ENCODE measurements at places on chromosomes 11 and 22.

DNA sequence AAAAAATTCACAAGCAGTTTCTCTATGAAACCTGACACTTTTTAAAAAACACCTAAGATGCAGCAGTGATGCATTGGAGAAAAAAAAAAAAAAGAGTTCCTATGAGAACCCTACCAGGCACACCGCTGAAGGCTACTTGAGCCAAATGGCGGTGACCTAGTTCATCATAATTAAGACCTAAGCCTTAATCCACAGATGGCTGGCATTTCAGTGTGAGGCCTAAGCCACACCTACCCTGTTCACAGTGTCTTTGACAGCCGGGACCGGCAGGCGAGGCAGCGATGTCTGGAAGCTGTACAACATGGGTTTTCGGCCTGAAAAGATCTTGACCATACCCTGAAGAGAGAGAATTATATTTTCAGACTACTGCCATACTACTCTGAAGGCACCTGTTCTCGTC, 38.0 kb downstream of the CPT1A start:
- no peak for DNase-seq

- DNase-seq: peak; percentile 87
Observed at GRCh38 chr11:77047007-77047927, 13.1 kb downstream of the B3GNT6 start.

GRCh38 chr22:35315141-35315854, 15.6 kb downstream of the TOM1 start:
- DNase-seq: no peak

- DNase-seq: no peak
Observed at GRCh38 chr11:118245936-118246562, 6.1 kb downstream of the MPZL3 start.

GRCh38 chr11:44813401-44813800, 86.6 kb downstream of the TSPAN18 start:
- DNase-seq: no peak

GRCh38 chr11:125935618-125936199, 10.1 kb upstream of the VSIG10L2 start:
- no peak for DNase-seq

GRCh38 chr22:41923595-41924276, 2.9 kb downstream of the TNFRSF13C start:
- DNase-seq: no peak

GRCh38 chr22:46024136-46024840, 47.3 kb upstream of the WNT7B start:
- DNase-seq: no peak

DNA sequence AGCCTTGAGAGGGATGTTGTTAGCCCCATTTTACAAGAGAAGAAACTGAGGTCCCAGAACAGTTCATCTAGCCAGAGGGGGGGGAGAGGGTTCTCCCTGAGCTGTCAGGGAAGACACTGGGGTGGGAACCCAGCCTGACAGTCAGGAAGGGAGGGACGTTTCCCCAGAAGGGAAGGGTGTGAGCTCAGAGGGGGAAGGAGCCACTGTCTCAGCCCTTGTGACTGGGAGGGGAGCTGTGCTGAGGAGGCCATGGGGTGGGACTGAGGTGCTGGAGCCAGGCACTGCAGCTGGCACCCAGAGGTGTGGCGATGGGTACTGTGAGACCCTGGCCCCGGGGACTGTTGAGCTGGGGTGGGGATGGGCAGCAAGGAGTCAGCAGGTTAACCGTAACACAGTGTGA, 35.7 kb downstream of the DAGLA start:
- no peak for DNase-seq

GRCh38 chr22:31291481-31292235, 630 bp downstream of the PIK3IP1 start:
- DNase-seq: peak; percentile 45

GRCh38 chr11:125062218-125062930, 731 bp upstream of the SLC37A2 start:
- no peak for DNase-seq

- DNase-seq: no peak
Observed at GRCh38 chr11:12567746-12568460, 106.3 kb upstream of the TEAD1 start.

- DNase-seq: no peak
Observed at GRCh38 chr22:47203554-47203991, 441.1 kb downstream of the TBC1D22A start.

DNA sequence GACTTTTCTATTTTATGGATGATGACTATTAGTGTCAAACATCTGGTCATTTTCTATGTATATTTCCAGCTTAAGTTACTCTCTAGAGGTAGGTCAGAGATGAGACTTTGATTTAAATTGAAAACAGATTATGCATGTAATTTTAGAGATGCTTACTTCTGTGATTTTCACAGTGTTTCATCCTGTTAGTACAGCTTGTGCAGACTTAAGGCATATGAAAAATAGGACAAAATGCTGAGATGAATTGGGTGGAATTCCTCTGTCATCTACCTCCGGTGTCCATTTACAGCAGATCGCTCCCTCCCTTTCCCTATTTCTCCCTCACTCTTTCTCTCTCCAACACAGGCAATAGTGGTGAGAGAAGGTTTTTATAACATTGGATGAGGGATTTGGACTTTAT, 14.1 kb downstream of the JAM3 start:
- DNase-seq: no peak

- DNase-seq: no peak
Observed at GRCh38 chr22:28435140-28435768, 244.4 kb downstream of the TTC28 start.

- DNase-seq: no peak
Observed at GRCh38 chr11:111409915-111410314, 30.8 kb upstream of the POU2AF1 start.

- DNase-seq: peak; percentile 30
Observed at GRCh38 chr22:19178065-19178656, 375 bp downstream of the SLC25A1 start.

- DNase-seq: no peak
Observed at GRCh38 chr11:73170140-73170539, 28.0 kb upstream of the FCHSD2 start.

- peak; percentile 12 for DNase-seq
Observed at GRCh38 chr11:41201156-41201555, 258.3 kb downstream of the LRRC4C start.

DNA sequence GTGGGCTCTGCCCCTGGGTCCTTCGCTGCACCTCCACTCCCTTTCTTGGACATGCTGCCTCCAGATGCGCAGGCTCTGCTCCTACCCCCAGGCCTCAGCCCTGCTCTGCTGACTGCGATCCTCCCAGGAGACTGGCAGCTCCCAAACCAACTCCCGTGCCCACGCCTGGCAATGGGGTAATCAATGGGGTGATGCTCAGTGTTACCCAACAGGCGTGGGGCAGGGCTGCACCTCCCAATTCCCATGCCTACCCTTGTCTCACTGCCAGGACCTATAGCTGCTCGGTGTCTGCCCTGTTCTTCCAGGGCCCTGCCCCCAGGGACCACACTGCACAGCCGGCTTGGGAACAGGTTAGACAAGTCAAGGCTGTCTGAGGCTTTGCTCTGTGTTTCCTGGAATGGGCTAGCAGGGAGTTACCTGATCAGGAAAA, at the start of gene ALDH3B2:
Gene ALDH3B2, minus strand, starts transcription at position 182 of the 430 bp plus-strand sequence. CDS start 7,688 bp downstream, outside the sequence.
- no peak for DNase-seq

DNA sequence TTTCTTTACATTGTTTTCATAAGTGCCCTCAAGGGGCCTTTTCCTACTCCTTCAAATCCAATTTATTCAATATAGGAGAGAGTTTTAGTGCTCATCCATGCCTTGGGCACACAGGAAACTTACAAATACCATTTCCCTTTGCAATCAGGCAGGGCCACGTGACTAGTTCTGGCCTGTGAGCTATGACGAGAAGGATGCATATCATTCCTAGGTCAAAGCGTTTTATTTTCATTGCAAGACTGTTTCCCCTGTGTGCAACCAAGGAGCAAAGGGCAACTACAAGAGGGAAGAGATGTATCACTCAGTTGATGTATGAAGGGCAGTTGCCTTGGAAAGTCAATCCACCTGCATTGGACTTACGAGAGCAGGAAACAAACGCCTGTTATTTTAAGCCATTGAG, 1.9 kb upstream of the TRAF6 start:
- peak; percentile 58 for DNase-seq

DNA sequence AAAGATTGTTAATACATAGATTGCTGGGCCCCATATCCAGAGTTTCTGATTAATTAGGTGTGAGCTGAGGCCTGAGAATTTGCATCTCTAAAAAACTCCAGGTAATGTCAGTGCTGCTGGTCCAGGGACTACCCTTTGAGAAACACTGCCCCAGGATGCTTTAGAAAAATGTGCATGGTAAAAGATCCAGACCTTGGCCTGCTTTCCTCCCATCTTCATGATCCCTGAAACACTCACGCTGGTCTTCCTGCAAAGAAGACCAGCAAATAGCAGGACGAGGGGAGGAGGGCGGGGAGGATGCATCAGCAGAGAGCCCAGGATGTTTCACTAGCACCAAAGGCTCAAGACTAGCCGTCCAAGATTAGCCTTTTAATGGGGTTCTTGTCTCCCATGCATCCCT, at the start of gene OR8A1:
Gene OR8A1, plus strand, starts transcription at position 301 of the 400 bp plus-strand sequence. CDS start 123 bp downstream, outside the sequence.
- no peak for DNase-seq

DNA sequence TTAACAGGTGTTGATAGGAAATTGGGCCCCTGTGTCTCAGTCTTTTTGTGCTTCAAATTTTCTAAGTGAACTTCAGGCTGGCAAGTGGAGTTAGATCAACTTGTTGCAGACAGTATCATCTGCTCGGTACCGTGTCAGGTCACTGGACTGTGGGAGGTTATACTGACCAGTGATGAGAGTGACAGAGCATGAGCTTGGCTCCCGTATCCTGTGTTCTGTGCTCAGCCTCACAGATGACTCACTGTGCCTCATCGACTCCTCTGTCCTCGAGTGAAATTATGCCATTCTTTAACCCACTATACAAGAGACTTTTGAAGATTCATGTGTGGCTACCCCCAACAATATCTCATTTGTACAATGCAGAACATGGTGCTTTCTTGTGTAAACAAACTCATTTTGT, 7.9 kb downstream of the GRAP2 start:
- DNase-seq: peak; percentile 34

DNA sequence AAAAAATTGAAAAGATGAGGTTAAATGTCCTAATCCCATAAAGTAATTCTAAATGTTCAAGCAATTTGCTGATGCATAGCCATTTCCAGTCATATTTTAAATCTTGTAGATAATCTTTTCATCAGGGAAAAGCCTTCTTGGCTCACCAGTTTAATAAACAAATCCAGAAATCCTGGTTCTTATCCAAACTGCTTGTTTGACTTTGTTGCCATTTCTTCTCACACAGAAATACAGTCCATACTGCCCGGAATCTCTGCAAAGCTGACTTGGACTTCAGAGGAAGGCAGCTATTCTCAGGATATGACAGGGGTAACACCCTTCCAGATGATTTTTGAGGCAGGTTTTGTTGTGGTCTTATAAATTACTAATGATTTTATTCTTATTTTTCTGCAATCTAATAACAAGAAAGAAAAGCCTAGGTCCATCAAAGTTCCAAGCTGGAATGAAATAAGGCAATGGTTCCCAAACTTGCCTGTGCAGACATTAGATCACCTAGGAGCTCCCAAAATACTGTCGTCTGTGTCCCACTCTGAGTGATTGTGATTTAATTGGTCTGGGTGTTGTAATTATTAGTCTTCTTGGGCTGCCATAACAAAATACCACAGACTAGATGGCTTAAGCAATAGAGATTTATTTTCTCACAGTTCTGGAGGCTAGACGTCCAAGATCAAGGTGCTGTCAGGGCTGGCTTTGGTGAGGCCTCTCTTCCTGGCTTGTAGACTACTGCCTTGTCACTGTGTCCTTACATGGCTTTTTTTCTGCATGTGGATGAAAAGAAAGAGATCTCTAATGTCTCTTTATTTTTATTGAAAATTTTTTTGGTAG, 55.1 kb upstream of the RCE1 start:
- DNase-seq: no peak

GRCh38 chr22:27851974-27852746, 50.6 kb upstream of the MN1 start:
- peak; percentile 55 for DNase-seq

- DNase-seq: peak; percentile 17
Observed at GRCh38 chr22:45009606-45010531, at the start of gene PHF21B. Gene PHF21B, minus strand, starts transcription at chr22:45010005. Its CDS starts 456 bp downstream, at chr22:45009549.

GRCh38 chr11:73267122-73267846, 4.9 kb upstream of the P2RY6 start:
- DNase-seq: no peak

GRCh38 chr22:42805016-42805997, 51.8 kb downstream of the ARFGAP3 start:
- DNase-seq: no peak

- no peak for DNase-seq
Observed at GRCh38 chr11:69041516-69041915, 7.2 kb upstream of the TPCN2 start.

DNA sequence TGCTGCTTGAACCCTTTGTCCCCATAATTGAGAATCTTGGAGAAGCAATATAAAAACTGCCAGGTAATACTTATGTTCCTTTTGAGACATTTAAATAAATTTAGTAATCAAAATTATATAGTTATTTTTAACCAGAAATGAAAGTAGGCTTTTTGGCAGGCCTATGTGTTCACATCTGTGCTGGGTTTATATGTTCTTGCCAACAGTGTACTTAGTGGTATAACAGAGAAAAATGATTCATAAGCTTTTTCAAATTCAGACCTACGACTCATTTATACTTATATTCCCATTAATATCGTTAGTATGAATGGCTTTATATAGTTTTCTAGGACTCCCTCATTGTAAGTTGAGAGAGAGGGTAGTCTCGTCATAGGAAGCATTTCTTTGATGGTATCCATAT, 79.0 kb downstream of the DDX10 start:
- DNase-seq: peak; percentile 44

DNA sequence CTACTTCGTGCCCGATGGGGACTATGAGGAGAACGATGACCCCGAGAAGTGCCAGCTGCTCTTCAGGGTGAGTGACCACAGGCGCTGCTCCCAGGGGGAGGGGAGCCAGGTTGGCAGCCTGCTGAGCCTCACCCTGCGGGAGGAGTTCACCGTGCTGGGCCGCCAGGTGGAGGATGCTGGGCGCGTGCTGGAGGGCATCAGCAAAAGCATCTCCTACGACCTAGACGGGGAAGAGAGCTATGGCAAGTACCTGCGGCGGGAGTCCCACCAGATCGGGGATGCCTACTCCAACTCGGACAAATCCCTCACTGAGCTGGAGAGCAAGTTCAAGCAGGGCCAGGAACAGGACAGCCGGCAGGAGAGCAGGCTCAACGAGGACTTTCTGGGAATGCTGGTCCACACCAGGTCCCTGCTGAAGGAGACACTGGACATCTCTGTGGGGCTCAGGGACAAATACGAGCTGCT, 751 bp downstream of the FIBIN start:
- peak; percentile 65 for DNase-seq

DNA sequence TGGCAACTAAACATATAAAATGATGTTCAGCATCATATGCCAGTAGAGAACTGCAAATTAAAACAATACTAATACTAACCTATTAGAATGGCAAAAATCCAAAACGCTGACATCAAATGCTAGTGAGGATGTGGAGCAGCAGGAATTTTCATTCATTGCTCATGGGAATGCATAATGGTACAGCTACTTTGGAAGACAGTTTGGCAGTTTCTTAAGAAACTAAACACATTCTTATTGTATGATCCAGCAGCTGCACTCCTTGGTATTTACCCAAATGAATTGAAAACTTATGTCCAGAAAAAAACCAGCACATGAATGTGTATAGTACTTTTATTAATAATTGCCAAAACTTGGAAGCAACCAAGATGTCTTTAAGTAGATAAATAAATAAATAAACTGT, 258.0 kb downstream of the TENM4 start:
- DNase-seq: peak; percentile 47
